ENCODE measurements at places on chromosomes 2 and 18. TPM values are rescaled to one million over a fixed set of nuclear protein-coding genes. Genes with fewer than 3 reads are reported as not detected.
A peak's percentile ranks its signal among the peaks of the same experiment; 100 is the strongest.

DNA sequence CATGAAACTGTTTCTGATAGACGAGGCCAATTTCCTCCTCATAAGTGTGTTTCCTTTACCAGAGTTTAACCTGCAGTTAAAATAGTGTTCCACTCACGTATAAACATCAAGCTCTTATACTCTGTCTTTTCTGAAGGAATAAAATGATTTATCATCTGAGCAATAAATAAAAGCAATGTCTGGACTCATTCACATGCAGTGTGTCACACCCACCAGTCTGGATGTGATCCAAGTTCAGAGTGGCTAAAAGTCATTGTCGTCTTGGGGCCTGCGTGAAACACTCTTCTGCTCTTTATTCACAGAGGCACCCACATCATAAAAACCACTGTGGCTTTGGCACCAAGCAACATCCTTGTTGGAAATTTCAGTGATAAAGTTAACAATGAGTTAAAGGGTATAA, 19.5 kb upstream of the SLC9A4 start:
- no peak overlapping the region for H3K4me3 ChIP-seq
- H3K4me1 ChIP-seq, result no peaks in the 10 kb centered on the region
- no peaks in the 10 kb centered on the region for H3K36me3 ChIP-seq
- no peaks in the 10 kb centered on the region for H3K27me3 ChIP-seq

- no peaks in the 10 kb centered on the region for H3K36me3 ChIP-seq
- H3K27me3 ChIP-seq, result no peaks in the 10 kb centered on the region
- H3K4me1 ChIP-seq, result no peaks in the 10 kb centered on the region
- no peak for DNase-seq
- H3K4me3 ChIP-seq, result no peak overlapping the region
Measured at GRCh38 chr18:74012954-74013630, 134.5 kb downstream of the FBXO15 start.

GRCh38 chr18:26405190-26405801, 143.1 kb downstream of the KCTD1 start:
- DNase-seq, result peak; percentile 33
- no peak overlapping the region for H3K4me3 ChIP-seq
- no peaks in the 10 kb centered on the region for H3K27me3 ChIP-seq

DNA sequence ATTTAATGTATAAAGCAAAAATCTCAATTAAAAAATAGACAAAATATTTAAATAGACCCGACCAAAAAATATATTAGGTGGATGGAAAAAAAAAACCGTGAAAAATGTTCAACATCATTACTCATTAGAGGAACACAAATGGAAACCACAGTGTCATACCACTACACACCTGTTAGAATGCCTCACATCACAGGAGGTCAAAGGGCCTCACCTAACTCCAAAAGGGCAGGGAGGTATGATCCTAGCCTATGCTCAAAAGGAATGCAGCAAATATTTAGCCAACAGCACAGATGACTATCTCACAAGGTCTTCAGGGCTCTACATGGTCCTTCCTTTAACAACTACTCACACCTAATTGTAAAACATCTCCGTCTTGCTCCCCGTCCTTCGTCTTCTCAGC, 185.5 kb upstream of the SETBP1 start:
- no peaks in the 10 kb centered on the region for H3K27me3 ChIP-seq
- DNase-seq, result no peak
- no peak overlapping the region for H3K27ac ChIP-seq

The CXCR1 gene
- 0.50 TPM for total RNA-seq

The LHCGR gene
- 1.3 TPM for total RNA-seq

- H3K27me3 ChIP-seq, result no peaks in the 10 kb centered on the region
- H3K36me3 ChIP-seq, result no peaks in the 10 kb centered on the region
- no peak overlapping the region for H3K4me3 ChIP-seq
- no peak for DNase-seq
- no peak overlapping the region for H3K27ac ChIP-seq
Measured at GRCh38 chr2:182868054-182868796, 1.8 kb upstream of the FRZB start.

- H3K4me3 ChIP-seq, result no peak overlapping the region
- no peaks in the 10 kb centered on the region for H3K36me3 ChIP-seq
- H3K27me3 ChIP-seq, result no peaks in the 10 kb centered on the region
- H3K27ac ChIP-seq, result no peak overlapping the region
Measured at GRCh38 chr2:102282678-102283091, 28.7 kb upstream of the IL1RL1 start.

GRCh38 chr2:3504741-3505140, 14.6 kb downstream of the ADI1 start:
- DNase-seq, result no peak
- no peak overlapping the region for H3K4me3 ChIP-seq
- H3K36me3 ChIP-seq, result no peaks in the 10 kb centered on the region

The MAB21L4 gene
- total RNA-seq, result 0.81 TPM

- no peak overlapping the region for H3K27ac ChIP-seq
- no peaks in the 10 kb centered on the region for H3K4me1 ChIP-seq
- no peak overlapping the region for H3K4me3 ChIP-seq
- DNase-seq, result no peak
- no peaks in the 10 kb centered on the region for H3K36me3 ChIP-seq
Measured at GRCh38 chr18:72762515-72763122, 105.2 kb downstream of the NETO1 start.

DNA sequence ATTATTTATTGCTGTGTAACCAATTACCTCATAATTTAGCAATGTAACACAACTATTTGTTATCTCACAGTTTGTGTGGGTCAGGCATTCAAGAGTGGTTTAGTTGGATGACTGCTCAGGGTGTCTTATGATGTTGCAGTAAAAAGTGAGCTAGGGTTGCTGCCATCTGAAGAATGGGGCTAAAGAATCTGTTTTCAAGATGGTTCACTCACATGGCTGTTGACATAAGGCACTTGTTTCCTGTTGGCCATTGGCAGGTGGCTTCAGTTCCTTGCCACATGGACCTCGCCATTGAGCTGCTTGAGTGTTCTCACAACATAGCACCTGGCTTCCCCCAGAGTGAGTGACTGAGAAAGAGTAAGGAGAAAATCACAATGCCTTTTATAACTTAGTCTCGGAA, 123.2 kb downstream of the TMEM17 start:
- H3K27ac ChIP-seq, result no peak overlapping the region
- H3K4me3 ChIP-seq, result no peak overlapping the region
- DNase-seq, result peak; percentile 7
- no peaks in the 10 kb centered on the region for H3K27me3 ChIP-seq
- no peaks in the 10 kb centered on the region for H3K36me3 ChIP-seq

- H3K4me3 ChIP-seq, result no peak overlapping the region
- H3K36me3 ChIP-seq, result no peaks in the 10 kb centered on the region
- H3K27me3 ChIP-seq, result no peaks in the 10 kb centered on the region
- H3K4me1 ChIP-seq, result no peaks in the 10 kb centered on the region
- no peak overlapping the region for H3K27ac ChIP-seq
- no peak for DNase-seq
Measured at GRCh38 chr2:15042801-15043217, 410.3 kb downstream of the LRATD1 start.

The LIMS4 gene
- not detected for total RNA-seq

DNA sequence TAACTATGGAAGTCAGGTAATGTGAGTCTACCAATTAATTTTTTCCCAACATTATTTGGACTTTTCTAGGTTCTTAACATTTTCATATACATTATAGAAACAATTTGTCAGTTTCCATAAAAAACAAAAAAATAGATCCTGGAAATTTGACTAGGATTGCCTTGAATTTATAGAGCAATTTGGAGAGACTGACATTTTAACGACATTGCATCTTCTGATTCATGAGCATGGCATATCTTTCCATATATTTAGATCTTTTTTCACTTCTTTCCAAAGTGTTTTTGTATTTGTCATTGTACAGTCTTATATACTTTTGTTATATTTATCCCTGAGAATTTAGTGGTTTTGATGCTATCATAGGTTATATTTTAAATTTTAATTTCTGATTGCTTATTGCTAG, 42.0 kb downstream of the ANKRD12 start:
- H3K27me3 ChIP-seq, result no peaks in the 10 kb centered on the region
- no peak overlapping the region for H3K27ac ChIP-seq
- H3K4me3 ChIP-seq, result no peak overlapping the region

DNA sequence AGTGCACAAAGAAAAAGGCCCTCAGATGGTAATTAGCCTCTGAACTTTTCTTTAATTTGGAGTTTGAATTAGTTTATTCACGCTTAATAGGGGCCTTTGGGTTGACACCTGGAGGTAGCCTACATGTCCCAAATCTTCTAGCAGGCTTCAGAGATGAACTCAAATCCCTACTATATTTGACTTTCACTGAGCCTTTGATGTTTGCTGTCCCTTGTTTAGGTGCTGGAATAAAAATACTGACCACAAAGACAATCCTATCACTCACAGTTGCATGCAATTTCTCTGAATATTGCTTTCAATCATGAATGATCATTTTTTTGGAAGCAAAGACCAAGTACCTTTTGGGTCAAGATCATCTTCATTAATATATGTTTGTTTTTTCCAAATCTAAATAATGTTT, 564.0 kb upstream of the FANCL start:
- DNase-seq, result no peak
- H3K36me3 ChIP-seq, result no peaks in the 10 kb centered on the region
- H3K27ac ChIP-seq, result no peak overlapping the region
- no peaks in the 10 kb centered on the region for H3K4me1 ChIP-seq

DNA sequence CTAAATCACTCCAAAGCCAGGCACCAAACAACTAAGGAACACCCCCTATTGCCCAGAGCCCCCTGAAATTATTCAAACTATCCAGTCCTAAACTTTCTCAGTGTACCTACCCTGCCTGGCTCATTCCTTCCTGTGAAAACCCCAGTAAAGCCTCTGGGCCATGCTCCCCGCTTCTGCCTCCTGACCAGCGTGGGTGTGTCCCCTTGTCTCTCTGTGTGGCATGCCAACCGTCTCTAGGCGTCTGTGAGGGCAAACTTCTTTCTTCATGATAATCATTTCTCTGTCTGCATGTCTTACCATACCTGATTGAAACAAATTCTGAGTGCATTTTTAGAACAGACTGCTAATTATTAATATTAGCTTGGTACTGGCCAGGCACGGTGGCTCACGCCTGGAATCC, 109.0 kb upstream of the MSH2 start:
- H3K27ac ChIP-seq, result no peak overlapping the region
- DNase-seq, result no peak
- H3K36me3 ChIP-seq, result no peaks in the 10 kb centered on the region
- no peaks in the 10 kb centered on the region for H3K4me1 ChIP-seq

DNA sequence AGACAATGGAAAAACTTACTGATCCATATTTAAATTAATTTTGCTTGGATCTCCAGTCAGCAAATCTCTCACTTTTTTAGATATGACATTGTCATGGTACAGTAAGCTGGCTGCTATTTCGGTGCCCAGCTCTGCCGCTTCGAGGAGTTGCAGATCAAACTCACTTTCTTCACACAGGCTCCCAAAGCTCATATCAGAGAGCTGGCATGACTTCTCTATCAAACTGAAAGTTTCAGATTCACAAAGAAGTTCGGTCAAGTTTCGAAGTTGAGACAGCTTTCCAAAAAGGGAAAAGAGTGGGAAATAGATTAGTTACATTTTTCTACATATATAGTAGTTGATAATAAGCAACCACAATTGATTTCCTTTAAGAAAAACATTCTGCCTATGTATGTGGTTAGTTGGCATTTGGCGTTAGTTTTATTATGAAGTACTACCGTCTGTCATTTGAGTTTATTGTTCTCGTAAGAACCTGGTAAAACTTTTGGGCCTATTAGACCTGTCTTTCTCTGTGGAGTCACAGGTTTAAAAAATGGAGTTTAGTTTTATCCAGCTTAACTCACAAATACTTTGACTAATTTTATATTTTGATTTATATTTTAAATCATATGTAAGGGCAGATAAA, 118.8 kb downstream of the ABCA12 start:
- no peak overlapping the region for H3K4me3 ChIP-seq
- no peaks in the 10 kb centered on the region for H3K27me3 ChIP-seq
- H3K36me3 ChIP-seq, result no peaks in the 10 kb centered on the region
- H3K4me1 ChIP-seq, result no peaks in the 10 kb centered on the region
- H3K27ac ChIP-seq, result no peak overlapping the region

- no peak overlapping the region for H3K27ac ChIP-seq
- no peaks in the 10 kb centered on the region for H3K36me3 ChIP-seq
- H3K4me3 ChIP-seq, result no peak overlapping the region
- DNase-seq, result no peak
- no peaks in the 10 kb centered on the region for H3K27me3 ChIP-seq
Measured at GRCh38 chr2:76415821-76416220, 705.1 kb upstream of the GCFC2 start.

The C1QL2 gene
- total RNA-seq, result not detected

DNA sequence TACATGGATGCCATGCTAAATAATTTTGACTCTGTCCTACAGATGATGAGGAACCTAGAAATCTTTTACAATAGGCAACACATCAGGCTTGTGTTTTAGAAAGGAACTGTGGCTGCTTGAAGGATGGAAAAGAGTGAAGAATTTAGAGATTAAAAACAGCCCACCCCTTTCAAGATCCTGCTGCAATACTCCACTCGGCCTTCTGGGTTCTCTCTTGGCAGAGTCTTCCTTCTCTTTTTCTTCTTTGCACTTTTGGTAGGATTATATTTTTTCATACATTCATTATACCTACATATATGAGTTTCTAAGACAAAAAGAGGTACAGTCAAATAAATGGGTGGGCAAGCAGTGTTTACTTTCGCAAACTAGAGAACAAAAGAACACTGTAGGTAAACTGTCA, 474.3 kb downstream of the ERBB4 start:
- DNase-seq, result no peak
- no peaks in the 10 kb centered on the region for H3K4me1 ChIP-seq
- no peak overlapping the region for H3K4me3 ChIP-seq
- H3K27ac ChIP-seq, result no peak overlapping the region
- H3K27me3 ChIP-seq, result no peaks in the 10 kb centered on the region

GRCh38 chr2:203870481-203870880, 2.9 kb downstream of the CTLA4 start:
- no peaks in the 10 kb centered on the region for H3K27me3 ChIP-seq
- no peaks in the 10 kb centered on the region for H3K36me3 ChIP-seq
- DNase-seq, result no peak
- H3K4me1 ChIP-seq, result no peaks in the 10 kb centered on the region

The CYP27C1 gene
- not detected for total RNA-seq

DNA sequence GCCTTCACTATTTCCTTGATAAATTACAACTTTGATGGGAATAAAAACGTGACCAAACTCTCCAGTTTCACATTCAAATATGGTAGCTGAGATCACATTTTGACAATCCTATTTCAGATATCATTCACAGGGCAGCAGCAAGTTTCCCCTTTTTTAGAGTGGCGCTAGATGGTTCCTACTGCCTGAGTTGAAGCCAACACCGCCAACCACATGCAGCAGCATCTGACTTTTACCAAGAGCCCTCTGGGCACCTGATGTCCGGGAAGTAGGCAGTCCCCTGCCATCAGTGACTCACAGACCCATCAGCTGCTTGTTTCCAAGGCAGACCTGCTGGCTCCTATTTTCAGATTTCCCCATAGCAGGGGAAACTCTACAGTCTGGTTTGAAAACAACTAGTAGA, 4.0 kb upstream of the MREG start:
- peaks cover 3% of the 10 kb centered on the region for H3K4me1 ChIP-seq
- no peaks in the 10 kb centered on the region for H3K27me3 ChIP-seq
- no peaks in the 10 kb centered on the region for H3K36me3 ChIP-seq
- no peak overlapping the region for H3K4me3 ChIP-seq
